ENCODE measurements at places on chromosomes 1 and 21.

- DNase-seq = no peak
These were observed 279.4 kb downstream of the RGS7 start for GRCh38 chr1:241077386-241078147.

DNA sequence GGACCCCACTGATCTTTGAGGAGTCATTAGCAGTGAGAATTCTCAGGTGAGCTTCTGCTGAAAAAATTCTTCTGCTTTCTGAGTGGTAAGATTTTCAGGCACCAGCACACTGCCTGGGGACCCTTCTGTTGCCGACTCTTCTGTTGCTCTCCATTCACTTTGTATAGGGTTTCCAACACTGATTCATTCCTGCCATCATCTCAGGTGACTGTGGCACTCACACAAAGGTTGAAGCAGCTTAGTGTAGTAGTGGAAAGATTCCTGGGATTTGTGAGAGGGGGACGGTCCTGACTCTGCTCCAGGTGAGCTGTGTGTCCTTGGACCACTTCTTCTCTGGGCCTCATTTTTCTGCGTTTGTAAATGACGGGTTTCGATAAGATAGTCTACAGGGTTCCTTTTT lies 9.4 kb downstream of the UTP11 start:
- DNase-seq = no peak

- no peak for DNase-seq
These were observed 63.9 kb upstream of the C1orf105 start for GRCh38 chr1:172356620-172357019.

DNA sequence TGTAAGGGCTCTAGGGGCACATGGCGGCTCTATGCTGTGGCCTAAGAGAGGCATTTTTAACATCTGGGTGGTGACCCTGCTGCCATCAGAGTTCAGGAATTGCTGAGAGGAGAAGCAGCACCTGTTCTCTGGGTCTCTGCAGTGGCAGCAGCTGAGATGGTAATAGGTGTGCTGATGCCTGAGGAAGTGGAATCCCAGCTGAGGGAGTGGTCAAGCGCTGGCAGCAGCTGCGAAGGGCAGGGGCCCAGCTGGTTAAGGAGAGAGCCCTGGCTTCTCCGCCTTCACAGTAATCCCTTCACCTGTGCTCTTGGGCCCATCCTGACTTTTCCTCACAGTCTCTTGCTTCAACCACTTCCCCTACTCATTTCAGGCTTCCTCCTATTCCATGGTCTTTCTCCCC lies 39.8 kb downstream of the GJA5 start:
- no peak for DNase-seq

GRCh38 chr21:41537356-41537755 lies 29.4 kb upstream of the TMPRSS2 start:
- no peak for DNase-seq

DNA sequence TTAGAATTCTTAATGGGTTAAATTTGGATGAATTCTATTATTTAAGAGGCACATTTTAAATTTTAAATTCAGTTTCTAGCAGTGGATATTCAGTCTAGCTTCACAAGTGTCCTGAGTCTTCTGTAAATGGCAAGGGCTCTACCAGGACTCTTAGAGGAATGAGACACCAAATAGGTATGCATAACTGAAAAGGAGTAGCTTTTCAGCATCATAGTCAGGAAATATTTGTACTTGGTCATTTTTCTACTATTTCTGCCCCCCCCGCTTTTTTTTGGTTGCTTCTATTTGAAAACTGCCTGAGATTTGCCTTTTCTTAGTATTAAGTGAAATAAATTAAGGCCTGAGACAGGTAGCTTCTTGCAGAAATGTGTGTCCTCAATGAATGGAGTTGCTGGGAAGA lies 80.2 kb downstream of the MAST2 start:
- DNase-seq = no peak

DNA sequence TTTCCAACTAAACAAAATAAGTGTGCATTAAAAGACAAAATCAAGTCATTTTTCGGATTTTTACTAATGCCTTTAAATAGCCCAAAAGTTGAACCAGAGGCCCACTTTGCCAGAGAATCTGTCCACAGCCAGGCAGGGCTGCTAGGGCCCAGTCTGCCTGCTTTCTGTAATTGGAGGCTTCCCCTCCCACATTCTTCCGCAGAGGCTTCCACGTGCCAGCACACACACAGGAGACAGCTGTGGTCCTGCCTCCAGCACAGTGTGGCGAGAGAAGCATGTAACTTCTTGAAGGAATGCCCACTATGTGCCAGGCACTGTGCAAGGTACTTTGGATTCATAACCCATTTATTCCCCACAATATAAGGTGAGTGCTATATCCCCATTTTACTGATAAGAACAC lies 11.3 kb upstream of the PDZK1IP1 start:
- no peak for DNase-seq

GRCh38 chr1:204307334-204307883 lies 52.3 kb downstream of the PLEKHA6 start:
- DNase-seq = no peak

DNA sequence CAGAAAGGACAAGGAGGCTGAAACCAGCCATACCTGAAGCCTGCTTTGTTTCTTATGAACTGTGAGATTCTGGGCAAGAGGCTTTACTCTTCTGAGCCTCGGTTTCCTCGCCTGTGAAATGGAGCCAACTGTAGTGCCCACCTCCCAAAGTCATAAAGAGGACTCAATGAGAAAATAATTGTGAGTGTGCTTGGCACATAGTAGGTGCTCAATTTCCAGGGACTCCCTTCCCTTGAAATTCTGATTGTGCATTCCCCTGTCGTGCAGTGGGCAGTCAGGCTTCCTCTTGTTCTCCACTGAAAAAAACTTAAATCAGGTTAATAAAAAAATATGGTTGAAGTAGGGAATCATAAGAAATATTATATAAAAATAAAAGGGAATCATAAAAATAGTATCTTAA lies 37.5 kb upstream of the RUNX3 start:
- no peak for DNase-seq

Data from esophagus squamous epithelium (tissue), 5 donors.